T-helper 1 cell (primary cell): ENCODE measurements at places on chromosomes 5 and 9.

- peak; percentile 18 for DNase-seq
These were observed 23.9 kb downstream of the TPPP start for GRCh38 chr5:669111-669841.

- no peak for DNase-seq
These were observed 75.3 kb downstream of the LHFPL2 start for GRCh38 chr5:78573318-78573717.

GRCh38 chr5:119453040-119453373, 710 bp downstream of the HSD17B4 start:
- no peak for DNase-seq

- no peak for DNase-seq
These were observed 25.4 kb upstream of the NKD2 start for GRCh38 chr5:983238-983524.

DNA sequence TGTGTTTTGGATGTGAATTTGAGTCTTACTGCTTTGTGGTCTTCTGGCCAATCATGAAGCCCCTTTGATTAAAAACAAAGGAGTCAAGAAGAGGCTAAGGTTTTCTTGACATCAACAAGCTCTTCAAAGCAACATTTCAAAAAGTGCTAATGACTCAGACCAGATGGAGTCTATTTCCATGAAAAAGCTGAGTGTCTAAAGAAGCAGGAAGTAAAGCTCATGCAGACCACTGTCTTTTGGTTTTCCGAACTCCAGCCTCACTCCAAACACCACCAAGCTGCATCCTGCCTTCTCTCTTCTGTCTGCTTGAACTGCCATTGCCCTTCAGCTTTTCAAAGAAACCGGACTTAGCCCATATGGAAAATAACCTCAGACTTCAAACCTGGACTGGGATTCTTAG, 115.2 kb downstream of the PRDM6 start:
- DNase-seq, result no peak

- no peak for DNase-seq
These were observed 40.2 kb upstream of the EGFL7 start for GRCh38 chr9:136622538-136622948.

DNA sequence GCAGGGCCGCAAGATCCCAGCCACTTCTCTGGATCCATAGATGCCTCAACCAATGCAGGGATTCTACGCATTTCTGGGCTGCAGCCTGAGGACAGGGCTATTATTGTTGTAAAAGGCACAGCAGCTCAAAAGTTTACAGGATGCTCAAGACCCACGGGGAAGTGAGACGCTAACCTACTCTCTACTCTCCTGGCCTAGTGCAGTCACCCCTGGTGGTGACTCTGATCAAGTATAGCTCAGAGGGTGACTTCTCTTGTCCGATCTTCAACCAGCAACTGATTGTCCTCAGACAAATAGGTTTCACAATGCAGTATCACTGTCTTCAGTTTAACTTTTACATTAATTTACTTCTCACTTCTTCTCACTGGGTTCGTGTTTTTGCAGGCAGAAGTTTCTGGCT, 34.3 kb upstream of the ZNF354B start:
- no peak for DNase-seq

- DNase-seq, result no peak
These were observed 71.3 kb downstream of the LIX1 start for GRCh38 chr5:97071101-97071500.

GRCh38 chr5:140286424-140286823, 16.5 kb downstream of the PFDN1 start:
- DNase-seq, result no peak

DNA sequence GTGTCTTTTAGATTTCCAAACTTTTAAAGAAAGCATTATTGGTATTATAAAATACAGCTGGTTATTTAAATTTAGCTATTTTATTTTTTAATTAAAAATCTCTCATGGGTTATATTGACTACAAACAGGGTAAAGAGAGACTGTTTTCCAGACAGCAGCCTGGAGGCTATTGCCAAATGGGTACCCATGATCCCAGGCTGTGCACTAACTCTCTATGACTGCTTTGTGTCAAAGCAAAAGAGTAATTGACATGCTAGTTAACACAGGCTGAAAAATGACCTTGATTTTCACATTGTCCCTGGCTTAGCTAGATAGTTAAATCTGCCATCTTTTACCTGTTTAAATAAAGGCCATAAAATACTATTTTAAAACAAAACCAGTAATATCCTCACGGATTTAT, 589.7 kb downstream of the ANXA1 start:
- DNase-seq, result no peak
